ENCODE measurements at places on chromosomes 12 and 14.

DNA sequence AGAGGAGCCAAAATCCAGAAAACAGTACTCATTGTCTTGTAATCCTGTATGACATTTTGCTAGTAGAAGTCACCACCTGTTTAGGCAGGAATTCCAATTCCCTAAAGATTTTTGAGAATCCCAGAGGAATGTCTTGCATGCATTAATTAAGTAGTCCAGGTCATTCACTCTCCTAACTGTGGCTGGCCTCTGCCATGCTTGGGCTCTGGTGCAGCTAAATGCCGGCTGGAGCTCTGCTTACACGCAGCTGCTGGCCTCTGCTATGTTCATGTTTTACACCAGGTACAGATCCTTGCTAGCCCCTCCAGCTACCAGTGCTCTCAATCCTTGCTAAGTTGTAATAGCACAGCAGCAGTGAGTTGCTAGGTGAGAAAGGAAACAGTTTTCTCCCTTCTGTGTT lies 16.3 kb upstream of the HIF1A start:
- peak; percentile 53 for DNase-seq

GRCh38 chr12:68113644-68114043 lies 45.9 kb downstream of the IFNG start:
- peak; percentile 69 for DNase-seq

GRCh38 chr12:98592825-98593322 lies 612 bp upstream of the SLC25A3 start:
- no peak for DNase-seq

DNA sequence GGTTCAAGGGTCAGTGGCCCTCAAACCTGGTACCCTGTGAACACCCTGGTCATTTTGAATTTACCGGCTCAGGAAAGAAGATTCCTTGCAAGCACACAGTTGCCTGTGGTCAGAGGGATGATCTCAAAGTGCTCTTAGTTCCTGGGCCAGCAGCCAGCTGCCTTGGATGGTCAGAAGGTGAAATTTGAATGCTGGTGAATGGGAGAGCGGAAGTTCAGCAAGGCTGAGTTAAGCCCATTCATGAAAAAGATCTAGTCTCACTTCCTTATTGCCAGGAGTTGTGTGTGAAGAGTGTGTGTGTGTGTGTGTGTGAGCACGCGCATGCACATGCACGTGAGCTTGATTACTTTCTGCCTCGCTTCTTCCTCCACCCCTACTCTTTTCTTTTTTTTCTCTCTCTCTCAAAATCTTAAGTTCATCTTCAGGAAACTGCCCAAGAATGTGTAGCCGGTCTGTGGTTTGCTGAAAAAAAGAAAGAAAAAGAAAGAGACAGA lies 155.5 kb upstream of the CCND2 start:
- no peak for DNase-seq

- DNase-seq: no peak
Observed at GRCh38 chr12:93763746-93764147, 86.6 kb downstream of the CRADD start.

DNA sequence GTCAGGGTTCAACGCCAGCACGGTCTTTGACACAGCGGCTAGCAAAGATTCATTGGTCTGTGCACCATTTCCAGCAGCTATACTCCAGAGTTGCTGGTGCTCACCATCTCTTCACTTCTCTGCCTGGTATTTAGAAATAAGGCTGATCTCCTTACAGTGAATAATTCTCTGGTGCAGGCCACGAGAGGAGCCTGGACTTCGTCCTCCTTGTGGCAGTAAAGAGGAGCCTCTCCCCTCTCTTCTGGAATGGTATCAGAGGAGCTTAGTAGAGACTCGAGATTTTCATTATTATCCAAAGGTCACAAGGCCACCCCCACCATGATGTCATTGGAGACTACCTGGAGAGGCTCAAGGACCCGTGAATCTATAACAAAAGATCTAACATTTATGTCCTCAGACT lies 30.8 kb upstream of the BCL2L14 start:
- no peak for DNase-seq

- no peak for DNase-seq
Observed at GRCh38 chr14:35689000-35689460, 120.1 kb downstream of the RALGAPA1 start.

- DNase-seq: no peak
Observed at GRCh38 chr14:57988445-57988844, 122.6 kb upstream of the SLC35F4 start.

GRCh38 chr14:53192052-53192760 lies 39.1 kb upstream of the DDHD1 start:
- no peak for DNase-seq

GRCh38 chr14:104427131-104427851 lies 152.3 kb upstream of the C14orf180 start:
- no peak for DNase-seq

DNA sequence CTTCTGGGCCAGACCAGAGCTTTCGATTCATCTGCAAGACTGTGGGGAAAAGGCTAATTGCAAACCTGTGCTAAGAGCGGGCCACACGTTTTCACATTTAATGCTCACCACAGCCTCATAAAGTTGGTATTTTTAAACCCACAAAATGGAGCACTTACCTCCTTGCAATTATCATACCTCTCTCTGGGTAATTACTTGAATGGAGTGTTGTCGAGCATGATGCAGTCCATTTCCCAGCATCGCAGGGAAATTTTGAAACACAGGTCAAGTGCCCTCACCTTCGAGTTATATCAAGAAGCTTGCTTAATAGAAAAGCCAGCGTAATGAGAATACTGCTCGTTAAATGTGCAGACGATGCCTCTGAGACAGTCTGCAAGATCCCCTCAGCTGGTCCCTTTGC lies 8.8 kb upstream of the IFI27L2 start:
- no peak for DNase-seq

DNA sequence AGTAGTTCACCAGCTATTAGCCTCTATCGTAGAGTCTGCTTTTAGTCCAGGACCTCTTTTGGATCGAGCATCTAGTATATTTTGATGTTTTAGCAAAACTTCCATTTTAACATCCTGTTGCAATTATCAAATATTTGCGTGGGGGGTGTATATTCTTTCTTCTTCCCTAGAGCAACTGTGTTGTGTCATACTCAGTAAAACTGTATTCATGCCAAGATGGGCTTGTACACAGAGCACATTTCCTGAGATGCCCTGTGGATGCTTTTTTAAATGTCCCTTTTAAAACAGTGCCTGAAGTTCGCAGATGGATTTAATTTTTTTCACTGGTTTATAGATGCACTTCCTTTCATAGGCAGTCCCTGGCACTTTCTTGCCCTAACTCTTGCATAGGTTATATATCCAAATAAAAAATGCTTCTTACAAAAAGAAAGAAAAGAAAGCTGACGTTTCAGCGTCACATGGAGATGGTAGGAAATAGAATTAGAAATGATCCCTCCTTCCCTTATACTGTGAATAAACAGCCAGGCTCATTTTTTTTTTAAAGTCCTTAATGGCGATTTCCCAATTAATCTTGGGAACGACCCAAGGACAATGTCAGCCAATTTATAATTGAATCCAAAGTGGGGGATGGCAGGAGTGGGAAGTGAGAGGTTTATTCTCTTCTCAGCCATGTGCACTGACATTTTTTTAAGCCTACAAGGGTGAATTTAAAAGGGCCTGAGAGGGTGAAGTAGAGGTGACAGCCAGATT lies 247.0 kb downstream of the SLC41A2 start:
- DNase-seq: no peak

- DNase-seq: no peak
Observed at GRCh38 chr14:80714474-80714873, 227.1 kb downstream of the CEP128 start.

DNA sequence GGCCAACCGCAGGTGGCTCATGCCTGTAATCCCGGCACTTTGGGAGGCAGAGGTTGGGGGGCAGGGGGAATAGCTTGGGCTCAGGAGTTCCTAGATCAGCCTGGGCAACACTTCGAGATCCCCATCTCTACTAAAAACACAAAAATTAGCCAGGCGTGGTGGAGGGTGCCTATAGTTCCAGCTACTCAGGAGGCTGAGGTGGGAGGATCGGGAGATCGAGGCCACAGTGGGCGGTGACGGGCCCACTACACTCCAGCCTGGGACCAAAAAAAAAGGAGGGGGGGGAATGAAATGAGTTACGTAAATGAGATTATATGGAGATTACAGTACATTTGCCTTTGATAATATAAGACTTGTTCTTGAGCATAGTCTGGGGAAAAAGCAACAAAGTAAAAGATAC lies 1.1 kb downstream of the RPAP3 start:
- no peak for DNase-seq

GRCh38 chr12:51841727-51842126 lies 6.8 kb downstream of the FIGNL2 start:
- DNase-seq: no peak

DNA sequence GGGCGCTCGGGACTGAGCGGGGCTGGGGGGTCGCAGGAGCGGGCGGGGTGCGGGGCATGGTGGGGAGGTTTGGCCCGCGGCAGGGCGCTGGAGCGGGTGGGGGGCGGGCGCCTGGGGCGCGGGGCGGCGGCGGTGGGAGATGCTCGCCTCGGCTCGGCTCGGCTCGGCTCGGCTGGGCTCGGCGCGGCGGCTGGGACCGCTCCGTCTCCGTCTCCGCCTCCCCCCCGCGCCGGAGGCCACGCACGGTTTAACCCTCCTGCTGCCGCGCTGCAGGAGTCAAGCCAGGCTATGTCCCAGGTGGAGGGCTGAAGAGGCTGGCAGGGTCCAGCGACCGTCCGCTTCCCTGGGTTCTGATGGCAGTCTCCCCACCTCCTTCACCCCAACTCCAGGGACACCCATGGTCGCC lies at the start of gene PIANP:
PIANP (minus strand) TSS at position 170 of the 406 bp plus-strand sequence. CDS start 2,754 bp downstream, outside the sequence.
- DNase-seq: peak; percentile 34

DNA sequence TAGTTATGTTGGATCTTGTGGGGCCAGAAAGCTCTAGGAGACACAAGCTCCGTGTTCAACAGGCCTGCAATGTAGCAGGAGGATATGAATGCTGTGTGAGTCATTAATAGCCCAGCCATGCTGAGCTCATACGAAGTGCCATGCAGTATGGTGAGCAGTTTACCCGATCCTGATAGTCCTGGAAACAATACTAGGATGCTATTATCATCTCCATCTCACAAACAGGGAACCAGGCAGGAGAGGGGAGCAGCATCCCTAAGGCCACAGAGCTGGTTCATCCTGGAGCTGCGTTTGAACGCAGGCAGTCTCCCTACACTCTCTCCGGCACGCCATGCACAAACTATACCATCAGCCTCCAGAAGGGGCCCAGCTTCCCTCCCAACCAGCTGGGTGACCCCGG lies 20.5 kb downstream of the TTC7B start:
- no peak for DNase-seq

DNA sequence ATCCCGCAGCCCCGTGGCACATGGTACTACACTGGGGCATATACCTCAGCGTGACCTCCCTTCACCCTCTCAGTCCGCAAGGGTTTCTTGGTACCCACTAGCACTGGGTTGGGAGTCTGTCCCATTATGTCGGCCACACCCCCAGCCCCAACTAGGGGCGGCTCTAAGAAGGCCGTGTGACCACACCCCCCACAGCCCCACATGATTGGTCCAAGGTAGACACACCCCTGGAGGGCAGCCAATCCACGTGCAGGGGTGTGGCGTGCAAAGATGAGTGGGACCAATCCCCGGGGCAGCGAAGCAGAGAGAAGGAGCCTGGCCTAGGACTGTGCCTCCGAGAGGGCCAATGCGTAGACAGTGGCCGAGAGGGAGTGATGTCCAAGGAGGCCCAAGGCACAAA lies 34.6 kb upstream of the BEGAIN start:
- DNase-seq: peak; percentile 55

- DNase-seq: no peak
Observed at GRCh38 chr14:34872822-34873588, 2.2 kb downstream of the BAZ1A start.

DNA sequence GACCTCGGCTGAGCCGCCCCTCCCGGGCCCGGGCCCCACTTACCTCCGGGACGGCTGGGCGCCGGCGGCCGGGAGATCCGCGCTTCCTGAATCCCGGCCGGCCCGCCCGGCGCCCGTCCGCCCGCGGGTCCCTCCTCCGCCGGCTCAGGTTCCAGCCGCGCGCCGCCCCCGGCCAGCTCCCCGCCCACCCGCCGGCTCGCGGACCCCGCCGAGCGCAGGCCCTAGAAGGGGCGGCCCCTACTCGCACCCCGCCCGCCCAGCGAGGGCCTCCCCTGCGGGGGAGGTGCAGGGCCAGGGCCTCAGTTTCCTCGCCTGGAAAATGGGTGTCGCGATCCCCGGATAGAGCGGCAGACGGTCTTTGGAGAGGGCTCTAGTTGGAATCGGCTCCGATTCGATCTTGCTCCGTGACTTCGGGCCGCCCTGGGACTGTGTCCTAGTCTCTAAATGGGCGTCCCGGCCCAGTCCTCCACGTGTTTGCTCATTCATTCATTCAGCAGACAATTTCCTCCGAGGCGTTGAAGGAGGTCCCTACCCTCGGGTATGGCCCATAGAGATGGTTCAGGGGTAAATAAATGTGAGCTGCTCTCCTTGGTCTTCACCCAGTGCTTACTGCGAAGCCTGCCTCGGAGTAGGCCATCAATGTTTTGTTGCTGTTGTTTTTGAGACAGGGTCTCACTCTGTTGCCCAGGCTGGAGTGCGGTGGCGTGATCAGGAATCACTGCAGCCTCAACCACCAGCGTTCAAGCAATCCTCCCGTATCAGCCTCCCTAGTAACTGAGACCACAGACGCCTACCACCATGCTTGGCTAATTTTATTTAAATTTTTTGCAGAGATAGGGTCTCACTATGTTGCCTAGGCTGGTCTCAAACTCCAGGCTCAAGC lies at the start of gene TRPV4:
TRPV4 (minus strand) TSS at position 92 of the 883 bp plus-strand sequence. CDS start 18,602 bp downstream, outside the sequence.
- peak; percentile 59 for DNase-seq

- no peak for DNase-seq
Observed at GRCh38 chr14:34208532-34208931, 253.5 kb downstream of the SPTSSA start.

- DNase-seq: no peak
Observed at GRCh38 chr14:88765130-88765529, 27.6 kb downstream of the EML5 start.

GRCh38 chr12:24997970-24998582 lies 49.2 kb upstream of the BCAT1 start:
- DNase-seq: no peak

GRCh38 chr14:55884819-55885218 lies 233.4 kb upstream of the PELI2 start:
- DNase-seq: no peak

GRCh38 chr14:68942296-68943035 lies 36.6 kb downstream of the ACTN1 start:
- DNase-seq: no peak

DNA sequence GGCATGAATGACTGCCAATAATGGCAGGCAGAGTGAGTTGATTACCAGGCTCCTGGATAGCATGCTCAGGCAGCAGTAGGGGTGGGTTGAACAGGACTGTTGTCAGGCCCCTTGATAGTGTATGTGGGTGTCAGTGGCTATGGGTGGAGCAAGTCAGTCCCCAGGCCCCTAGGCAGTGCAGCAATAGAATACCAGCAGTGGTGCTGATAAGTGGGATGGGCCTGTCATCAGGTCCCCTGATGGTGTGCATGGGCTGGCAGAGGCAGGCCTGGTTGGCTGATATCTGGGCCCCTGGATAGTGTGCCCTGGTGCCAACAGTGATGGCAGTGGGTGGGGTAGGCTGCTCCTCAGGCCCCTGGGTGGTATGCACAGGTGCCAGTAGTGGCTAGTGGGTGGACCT lies 32.4 kb downstream of the SMCO2 start:
- no peak for DNase-seq

Measured in WTC11 (cell line).